ENCODE measurements at places on chromosomes 6 and 20.
A peak's percentile ranks its signal among the peaks of the same experiment; 100 is the strongest.

GRCh38 chr6:154258064-154258757 lies 98.4 kb downstream of the IPCEF1 start:
- DNase-seq, result no peak

DNA sequence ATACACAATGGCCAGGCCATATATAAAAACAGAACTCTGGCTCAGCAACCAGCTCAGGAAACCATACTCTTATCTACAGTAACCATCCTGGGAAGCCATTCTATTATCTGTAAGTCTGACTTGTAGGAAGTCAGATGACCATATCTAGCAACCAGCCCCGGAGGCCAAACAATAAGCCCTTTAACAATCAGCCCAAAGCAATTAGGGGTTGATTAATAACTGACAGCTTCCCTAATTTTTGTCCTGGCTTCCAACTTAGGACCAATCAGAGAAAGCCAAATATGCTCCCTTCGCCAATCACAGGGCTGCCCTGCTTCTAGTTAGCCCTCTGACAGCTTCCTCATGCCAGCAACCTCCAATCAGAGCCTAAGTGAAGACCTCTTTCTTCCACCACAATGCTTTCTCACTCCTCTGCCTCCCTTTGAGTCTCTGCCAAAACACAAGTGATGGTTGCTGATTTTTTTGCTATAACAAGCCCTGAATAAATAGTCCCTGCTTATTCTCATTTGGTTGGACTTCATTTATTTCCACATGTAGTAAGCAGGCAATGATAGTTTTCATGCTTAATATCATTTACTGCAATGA lies 37.8 kb upstream of the STXBP5 start:
- DNase-seq, result no peak

DNA sequence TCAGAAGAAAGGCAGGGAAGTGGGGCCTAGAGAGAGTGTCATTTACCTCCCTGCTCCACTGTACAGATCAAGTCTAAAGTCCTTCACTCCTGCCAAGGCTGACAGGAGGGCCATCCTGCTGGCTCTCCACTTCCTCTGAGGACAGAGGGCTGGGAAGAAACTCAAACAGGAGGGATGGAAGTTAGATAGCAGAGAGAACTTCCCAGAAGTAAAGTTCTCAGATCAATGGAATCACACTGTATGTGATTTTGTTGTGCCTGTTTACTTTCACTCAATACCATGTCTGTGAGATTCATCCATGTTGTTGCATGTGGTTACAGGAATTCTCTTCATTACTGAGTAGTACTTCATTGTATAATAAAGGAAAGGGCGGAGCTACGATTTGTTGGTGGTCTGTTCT lies 32.3 kb upstream of the ZFAND3 start:
- DNase-seq, result no peak

GRCh38 chr6:158970640-158971275 lies 29.2 kb downstream of the RSPH3 start:
- DNase-seq, result no peak

DNA sequence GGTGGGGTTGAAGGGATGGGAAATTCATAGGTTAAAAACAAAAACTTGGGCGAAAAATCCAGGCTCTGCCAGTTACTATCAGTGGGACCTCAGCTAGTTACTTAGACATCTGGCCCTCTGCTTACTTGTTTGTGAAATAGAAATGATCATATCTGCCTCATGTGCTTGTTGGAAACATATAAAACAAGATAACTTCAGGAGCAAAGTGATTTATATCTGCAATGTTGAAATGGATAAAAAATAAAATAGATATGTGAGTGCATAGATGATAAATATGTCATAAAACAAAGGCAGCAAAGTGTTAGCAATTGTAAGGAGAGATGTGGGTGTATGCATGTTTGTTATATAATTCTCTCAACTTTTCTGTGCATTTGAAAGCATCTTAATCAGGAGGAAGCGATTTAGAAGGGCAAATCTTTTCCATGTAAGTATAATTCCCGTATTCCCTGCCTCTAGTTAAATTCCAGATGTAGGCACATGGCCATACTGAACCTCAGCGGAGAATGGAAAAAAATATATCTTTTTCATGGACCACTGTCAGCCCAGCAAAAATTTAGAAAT lies 579.0 kb upstream of the FLRT3 start:
- DNase-seq, result peak; percentile 23

GRCh38 chr6:139490482-139490881 lies 116.0 kb upstream of the CITED2 start:
- DNase-seq, result no peak

- DNase-seq, result no peak
These were observed 76.9 kb upstream of the PHACTR2 start for GRCh38 chr6:143600821-143601220.

DNA sequence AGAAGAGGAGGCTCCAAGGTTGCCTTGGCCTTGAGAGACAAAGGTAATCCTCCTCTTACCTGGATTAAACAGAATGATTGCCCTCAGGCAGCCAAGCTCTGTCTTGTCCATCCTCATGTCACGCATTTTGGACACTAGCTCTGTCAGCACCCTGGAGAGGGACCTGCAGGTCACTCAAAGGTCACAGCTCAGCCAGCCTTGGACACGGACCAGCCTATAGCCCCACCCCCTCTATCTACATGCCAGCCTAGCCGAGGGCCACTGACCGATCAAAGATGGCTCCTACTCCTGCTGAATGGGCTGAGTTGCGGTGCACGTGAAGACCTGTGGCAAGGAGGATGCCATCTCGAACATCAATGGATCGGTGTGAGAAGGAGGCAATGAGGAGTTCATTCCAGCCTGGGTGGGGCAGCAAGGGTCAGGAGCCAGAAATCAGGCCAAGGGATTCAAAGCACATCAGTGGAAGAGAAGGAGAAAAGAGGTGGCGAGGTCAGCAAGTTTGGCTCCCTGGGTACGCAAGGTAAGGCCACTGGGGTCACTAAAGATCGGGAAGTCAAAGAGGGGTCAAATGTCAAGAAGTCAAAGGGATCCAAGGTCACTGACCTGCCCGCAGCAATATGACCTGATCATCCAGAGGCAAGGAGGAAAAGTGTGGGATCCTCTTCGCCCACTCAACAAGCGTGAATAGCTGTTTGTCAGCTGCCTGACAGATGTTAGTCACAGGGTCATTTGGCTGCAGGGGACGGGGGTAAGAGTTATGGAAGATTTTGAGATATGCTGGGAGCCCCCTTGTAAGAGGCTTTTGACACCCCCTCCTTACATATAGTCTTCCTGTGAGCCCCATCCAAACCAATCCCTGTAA lies 3.3 kb upstream of the COL11A2 start:
- no peak for DNase-seq

DNA sequence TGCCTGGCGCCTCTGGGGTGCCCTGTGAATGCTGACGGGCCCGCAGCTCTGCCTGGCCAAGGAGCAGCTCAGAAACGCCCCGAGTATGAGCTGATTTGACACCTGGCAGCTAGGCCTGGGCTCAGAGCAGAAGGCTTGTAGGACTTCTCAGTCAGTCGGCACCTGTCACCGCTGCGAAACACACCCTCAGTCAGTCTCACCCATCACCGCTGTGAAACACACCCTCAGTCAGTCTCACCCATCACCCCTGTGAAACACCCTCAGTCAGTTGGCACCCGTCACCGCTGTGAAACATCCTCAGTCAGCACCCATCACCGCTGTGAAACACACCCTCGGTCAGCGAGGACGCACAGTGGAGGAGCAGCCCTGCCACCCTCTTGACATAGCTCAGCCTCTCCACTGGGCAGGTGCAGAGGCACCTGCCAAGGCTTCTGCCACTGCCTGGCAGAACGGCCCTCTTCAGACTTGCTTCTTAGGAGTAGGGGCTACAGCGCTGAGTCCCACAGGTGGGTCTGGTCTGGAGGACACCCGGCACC lies 109.0 kb downstream of the PSMB1 start:
- no peak for DNase-seq

GRCh38 chr6:116210750-116211425 lies 43.0 kb downstream of the TSPYL4 start:
- no peak for DNase-seq

DNA sequence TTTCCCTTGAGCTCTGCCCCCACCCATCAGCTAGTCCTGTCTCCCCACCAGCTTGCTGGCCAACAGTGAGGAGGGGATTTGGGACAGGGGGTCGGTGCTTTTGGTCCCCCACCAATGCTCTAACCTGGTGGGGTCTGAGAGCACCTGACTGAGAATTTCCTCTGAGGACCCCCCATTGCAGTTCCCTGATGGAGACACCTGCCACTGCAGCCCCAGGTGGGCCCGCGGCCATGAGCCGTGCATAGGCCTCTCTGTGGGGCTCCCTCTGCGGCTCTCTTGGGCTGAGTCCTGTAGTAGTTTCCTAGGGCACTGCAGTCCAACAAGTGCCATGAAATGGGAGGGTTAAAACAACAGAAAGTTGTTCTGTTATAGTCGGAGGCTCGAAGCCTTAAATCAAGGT lies 172.2 kb upstream of the SNX9 start:
- DNase-seq, result no peak

- DNase-seq, result no peak
These were observed 26.2 kb downstream of the TOP1 start for GRCh38 chr20:41054847-41055230.

GRCh38 chr20:444117-444516 lies 18.2 kb downstream of the TBC1D20 start:
- DNase-seq, result no peak

DNA sequence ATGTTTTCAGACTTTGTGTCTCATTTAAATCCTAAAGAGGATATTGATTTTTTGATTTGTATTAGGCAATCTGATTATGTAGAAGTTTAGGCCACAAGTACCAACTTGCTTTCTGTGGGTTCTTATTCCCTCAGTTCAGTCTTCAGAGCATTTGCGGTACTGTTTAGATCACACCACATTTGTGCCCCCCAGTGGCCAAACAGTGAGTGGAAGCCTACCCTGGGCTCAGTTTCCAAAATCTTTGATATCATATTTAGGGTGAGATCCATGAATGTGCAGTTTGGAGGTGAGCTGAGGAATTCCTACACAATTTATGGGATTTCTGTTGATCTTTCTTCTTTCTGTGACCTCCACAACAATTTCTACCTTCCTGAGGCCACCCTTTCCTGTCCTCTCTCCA lies 92.3 kb upstream of the FUT9 start:
- DNase-seq, result no peak

GRCh38 chr6:20693466-20694063 lies 159.3 kb downstream of the CDKAL1 start:
- DNase-seq, result no peak

DNA sequence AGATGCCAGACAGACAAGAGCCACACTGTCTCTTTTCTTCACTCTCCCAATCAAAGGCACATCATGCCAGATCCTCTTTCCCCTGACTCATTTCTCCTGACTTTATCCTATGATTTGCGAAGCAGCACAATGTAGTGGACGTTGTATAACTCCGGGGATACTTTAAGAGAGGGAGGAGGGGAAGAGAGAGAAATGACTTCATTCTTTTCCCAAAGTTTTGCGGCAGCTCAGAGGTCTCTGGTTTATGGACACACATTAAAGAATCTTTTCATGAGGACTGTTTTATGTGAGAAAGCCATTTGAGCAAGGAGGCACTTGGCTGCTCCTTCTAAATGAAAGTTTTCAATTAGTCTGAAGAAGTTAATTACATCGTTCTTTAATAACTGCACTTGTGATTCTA lies 75.1 kb upstream of the MC3R start:
- DNase-seq, result no peak

DNA sequence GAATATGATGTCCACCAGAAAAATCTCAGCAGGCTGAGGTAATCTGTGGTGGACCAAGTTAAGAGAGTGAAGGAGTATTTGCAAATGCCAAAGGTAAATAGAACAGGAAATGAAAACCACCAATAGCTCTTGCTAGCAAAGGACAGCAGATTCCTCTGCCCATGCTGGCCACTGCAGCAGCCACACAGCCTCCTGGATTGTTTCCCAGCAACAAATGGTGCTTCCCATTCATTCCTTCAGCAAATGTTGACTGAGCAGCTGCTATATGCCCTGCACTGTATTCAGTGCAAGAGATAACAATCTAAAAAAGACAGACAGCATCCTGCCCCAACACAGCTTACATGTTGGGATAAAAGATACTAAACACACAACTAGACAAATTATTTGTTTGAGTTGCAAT lies 11.0 kb downstream of the ROS1 start:
- DNase-seq, result no peak

Data from muscle of arm (tissue), 14 donors.